Activated T-helper 1 cell treated with anti-CD3 and anti-CD28 coated beads, Interleukin-12 subunit alpha, Interleukin-12 subunit beta, Interleukin-2, Interleukin-4 antibody, amounts not matched to agents 30 ng/mL and 10 ng/mL and 1 ng/mL, durations not matched to agents 14 hours and 24 hours and 36 hours (primary cell): ENCODE measurements at places on chromosomes 5 and 9.

DNA sequence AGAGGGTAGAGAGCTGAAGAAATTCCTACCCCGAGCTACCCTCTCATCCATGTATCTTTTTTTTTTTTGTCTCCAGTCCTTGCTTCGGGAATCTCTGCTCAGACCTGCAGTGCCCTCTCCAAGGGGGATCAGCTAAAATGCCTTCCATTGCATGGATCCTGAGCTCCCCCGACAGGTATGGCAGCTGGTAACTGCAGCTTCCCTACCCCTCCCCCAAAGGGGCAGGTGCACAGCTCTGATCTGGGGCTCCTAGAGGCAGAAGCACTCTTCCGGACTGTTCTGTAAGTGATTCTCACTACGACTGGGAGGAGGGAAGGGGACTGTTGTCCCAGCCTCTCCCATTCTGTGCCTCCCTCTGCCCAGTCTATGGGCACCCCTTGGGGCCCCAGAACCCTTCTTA, 169.6 kb downstream of the MELK start:
- no peak for DNase-seq

GRCh38 chr5:179270581-179271427, 74.5 kb downstream of the ADAMTS2 start:
- DNase-seq, result no peak

GRCh38 chr5:149211566-149211965, 60.1 kb upstream of the AFAP1L1 start:
- DNase-seq, result no peak

GRCh38 chr9:76310577-76310976, 83.6 kb downstream of the RFK start:
- DNase-seq, result no peak

DNA sequence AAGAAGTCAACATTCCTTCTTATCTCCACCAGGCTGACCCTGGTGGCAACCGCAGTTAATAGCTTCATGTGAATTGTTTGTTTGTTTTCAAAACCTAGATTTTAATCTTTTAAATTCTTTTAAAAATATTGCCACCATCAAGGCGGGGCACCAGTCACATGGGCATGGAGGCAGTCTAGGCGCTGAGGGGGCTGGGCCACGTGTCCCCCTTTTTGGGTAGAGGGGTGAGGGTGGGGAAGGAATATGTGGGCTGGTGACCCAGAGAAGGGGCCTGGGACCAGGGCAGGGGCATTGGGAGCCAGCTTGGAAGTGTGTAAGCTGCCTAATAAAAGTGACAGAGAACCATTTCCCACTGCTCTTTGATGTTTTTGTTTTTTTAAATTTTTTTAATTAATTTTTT, 147.3 kb downstream of the GADD45G start:
- DNase-seq, result no peak

DNA sequence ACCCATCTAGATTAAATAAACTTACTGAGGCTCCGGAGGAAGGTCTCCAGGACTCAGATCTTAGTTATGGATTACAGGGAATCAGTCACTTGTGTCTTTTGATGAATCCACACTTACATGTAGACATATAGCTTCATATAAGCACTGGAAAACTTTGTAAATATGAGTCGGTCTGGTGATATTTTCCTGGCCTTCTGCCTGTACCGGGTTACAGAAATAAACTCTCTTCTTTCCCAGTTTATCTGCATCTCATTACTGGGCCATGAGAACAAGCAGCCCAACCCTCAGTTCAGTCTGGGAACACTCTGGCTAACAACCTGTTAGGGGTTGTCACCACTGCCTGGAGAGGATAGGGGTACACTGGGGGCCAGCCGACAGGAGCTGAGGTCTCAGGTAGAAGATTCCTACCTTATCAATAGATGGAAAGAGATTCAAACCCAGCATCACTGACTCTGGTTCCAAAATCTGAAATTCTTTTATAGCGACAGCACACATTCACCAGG, 59.1 kb downstream of the THBS4 start:
- DNase-seq, result no peak

DNA sequence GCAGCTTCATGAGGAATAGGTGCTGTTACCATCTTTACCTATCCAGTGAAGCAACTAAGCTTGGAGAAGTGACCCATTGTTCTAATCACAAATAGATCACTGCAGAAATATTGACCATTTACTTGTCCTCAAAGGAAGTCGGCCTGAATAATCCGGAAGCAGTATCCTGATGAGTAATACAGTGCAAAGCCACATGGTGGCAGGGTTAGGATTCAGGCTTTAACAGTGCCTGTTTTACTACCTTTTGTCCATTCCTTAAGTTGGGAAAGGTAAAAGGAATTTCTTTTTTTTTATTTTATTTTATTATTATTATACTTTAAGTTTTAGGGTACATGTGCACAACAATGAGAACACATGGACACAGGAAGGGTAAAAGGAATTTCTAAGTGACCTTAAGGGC, 336.3 kb downstream of the KDM4C start:
- no peak for DNase-seq
